Smooth muscle cell of the umbilical artery (primary cell): ENCODE measurements at places on chromosomes 16 and 17. TPM values are rescaled to one million over a fixed set of nuclear protein-coding genes. Genes with fewer than 3 reads are reported as not detected.

The PALB2 gene
- 10.1 and 10.4 TPM in 2 replicates for total RNA-seq

The KRT14 gene
- 0.46 TPM in 1 of 2 replicates, not detected in the other for total RNA-seq

The GRAPL gene
- total RNA-seq: not detected in 2 replicates

The MYADML2 gene
- total RNA-seq: under 0.01 TPM in 1 of 2 replicates, not detected in the other

The CD300LB gene
- not detected in 2 replicates for total RNA-seq
